Stimulated activated CD4-positive, alpha-beta T cell treated with anti-CD3 and anti-CD28 coated beads, TNF-alpha, amount 100 ng/mL, for 24 hours (primary cell): ENCODE measurements at places on chromosomes 6 and 20.

GRCh38 chr6:161169696-161170095, 104.2 kb downstream of the AGPAT4 start:
- no peak for DNase-seq

GRCh38 chr6:44920952-44921491, 407.1 kb upstream of the RUNX2 start:
- no peak for DNase-seq

- no peak for DNase-seq
Observed at GRCh38 chr6:40958738-40959137, 80.3 kb downstream of the UNC5CL start.

- no peak for DNase-seq
Observed at GRCh38 chr6:155041741-155042279, 46.7 kb downstream of the TIAM2 start.

- no peak for DNase-seq
Observed at GRCh38 chr6:90301816-90302215, 5.2 kb upstream of the BACH2 start.
